ENCODE measurements at places on chromosomes 13 and 19.

GRCh38 chr19:46265217-46265828 is 31.5 kb upstream of the HIF3A start:
- DNase-seq: no peak

- DNase-seq: no peak
These were observed 53.8 kb downstream of the MLLT1 start for GRCh38 chr19:6226012-6226411.

DNA sequence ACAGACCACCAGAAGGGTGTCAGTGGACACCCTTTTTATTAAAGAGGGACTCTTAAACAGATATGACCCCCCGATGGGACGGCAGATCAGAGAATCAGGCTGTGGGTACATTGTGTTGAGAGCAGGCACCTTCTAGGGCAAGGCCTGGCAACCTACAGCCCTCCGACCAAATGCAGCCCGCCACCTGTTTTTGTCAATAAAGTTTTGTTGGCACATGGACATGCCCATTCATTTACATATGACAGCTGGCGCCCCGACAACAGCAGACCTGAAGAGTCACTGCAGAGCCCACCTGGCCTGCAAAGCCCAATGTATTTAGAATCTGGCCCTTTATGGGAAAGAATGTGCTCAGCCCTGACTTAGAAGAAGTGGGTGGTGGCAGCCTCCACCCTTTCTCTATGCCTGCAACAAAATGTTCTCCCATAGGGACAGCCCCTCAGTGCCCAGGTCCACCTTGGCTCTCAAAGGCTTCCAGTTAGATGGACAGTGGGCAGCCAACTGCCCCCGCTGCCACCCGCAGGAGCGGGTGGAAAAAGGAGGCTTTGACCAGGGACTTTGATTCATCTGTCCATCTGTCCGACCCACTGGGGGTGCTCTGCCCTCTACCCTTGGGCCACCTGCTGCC is 184.9 kb downstream of the PTPRS start:
- DNase-seq: no peak

DNA sequence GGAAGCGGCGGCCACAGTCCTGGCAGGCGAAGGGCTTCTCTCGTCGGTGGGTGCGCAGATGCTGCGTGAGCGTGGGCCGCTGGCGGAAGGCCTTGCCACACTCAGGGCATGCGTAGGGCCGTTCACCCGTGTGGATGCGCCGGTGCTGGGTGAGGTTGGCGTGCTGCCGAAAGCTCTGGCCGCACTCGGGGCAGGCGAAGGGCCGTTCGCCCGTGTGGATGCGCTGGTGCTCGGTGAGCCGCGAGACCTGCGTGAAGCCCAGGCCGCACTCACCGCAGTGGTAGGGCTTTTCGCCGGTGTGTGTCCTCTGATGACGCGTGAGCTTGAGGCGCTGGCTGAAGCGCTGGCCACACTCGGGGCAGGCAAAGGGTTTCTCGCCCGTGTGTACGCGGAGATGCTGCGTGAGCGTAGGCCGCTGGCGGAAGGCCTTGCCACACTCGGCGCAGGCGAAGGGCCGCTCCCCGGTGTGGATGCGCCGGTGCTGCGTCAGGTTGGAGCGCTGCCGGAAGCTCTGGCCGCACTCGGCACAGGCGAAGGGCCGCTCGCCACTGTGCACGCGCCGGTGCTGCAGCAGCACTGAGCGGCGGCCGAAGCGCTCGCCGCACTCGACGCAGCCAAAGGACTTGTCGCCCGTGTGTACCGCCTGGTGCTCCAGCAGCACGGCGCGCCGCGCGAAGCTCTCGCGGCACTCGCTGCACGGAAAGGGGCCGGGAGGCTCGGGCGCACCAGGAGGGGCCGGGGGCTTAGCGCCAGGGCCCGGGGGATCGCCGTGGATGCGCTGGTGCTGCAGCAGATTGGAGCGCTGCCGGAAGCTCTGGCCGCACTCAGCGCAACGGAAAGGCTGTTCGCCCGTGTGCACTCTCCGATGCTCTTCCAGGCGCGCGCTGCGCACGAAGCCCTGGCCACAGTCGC is 4.0 kb upstream of the UBE2M start:
- DNase-seq: no peak

DNA sequence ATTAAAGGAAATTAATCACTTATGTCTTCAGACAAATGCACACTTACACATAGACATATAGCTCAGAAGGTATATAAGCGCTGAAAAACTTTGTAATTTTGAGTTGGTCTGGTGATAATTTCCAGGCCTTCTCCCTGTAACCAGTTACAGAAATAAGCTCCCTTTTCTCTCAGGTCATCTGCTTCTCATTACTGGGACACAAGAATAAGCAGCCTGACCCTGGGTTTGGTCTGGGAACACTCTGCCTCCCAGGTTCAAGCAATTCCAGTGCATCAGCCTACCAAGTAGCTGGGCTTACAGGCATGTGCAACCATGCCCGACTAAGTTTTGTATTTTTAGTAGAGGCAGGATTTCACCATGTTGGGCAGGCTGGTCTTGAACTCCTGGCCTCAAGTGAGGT is 274.5 kb downstream of the LMO7 start:
- no peak for DNase-seq

GRCh38 chr19:15893477-15893876 is 4.4 kb downstream of the CYP4F2 start:
- DNase-seq: no peak

DNA sequence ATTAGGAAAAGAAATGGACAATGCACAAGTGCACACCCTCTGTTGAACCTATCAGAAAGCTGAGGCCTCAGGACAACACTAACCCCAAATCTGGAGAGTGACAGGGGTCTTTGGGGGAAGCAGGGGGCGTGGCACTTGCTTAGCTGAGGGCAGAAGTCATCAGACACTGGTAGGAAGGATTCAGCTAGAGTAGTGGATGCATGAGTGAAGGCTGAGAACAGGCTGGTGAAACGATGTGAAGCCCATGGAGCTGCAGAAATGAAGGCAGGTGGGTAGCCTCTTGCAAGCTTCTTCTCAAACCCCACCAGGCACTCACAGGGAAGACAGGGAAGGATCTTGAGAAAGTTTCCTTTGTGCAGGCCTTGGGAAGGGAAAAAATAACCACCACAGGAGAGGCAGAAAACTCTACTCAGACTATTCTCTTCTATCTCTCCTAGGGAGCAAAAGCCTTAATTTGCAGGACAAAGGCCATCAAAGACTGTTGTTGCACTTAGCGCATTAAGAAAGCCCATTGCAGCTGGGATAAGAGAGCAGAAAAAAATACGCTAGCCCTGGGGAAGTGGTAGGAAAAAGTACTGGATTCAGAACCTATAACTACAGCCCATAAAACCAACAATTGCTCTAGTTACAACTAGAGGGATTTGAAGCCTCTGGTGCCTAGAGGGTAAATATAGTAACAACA is 193.3 kb upstream of the ZNF536 start:
- peak; percentile 65 for DNase-seq

GRCh38 chr13:49608651-49609331 is 19.5 kb upstream of the ARL11 start:
- DNase-seq: no peak

- DNase-seq: no peak
These were observed 18.6 kb downstream of the DEDD2 start for GRCh38 chr19:42198676-42199439.

DNA sequence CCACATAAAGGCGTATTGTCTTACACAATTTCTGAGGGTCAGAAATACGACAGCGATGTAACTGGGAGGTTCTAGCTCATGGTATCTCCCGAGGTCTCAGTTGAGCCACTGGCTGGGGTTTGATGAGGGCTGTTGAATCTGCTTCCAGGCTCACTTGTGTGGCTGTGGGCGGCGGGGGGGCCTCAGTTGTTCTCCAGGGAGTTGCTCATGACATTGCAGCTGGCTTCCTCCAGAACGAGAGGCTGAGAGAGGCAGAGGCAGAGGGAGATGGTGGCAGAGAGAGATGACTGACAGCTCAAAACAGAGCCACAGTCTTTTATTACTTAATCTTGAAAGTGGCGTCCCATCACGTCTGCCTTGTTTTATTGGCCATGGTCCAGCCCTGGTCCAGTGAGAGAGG is 6.2 kb upstream of the NLRP5 start:
- no peak for DNase-seq

DNA sequence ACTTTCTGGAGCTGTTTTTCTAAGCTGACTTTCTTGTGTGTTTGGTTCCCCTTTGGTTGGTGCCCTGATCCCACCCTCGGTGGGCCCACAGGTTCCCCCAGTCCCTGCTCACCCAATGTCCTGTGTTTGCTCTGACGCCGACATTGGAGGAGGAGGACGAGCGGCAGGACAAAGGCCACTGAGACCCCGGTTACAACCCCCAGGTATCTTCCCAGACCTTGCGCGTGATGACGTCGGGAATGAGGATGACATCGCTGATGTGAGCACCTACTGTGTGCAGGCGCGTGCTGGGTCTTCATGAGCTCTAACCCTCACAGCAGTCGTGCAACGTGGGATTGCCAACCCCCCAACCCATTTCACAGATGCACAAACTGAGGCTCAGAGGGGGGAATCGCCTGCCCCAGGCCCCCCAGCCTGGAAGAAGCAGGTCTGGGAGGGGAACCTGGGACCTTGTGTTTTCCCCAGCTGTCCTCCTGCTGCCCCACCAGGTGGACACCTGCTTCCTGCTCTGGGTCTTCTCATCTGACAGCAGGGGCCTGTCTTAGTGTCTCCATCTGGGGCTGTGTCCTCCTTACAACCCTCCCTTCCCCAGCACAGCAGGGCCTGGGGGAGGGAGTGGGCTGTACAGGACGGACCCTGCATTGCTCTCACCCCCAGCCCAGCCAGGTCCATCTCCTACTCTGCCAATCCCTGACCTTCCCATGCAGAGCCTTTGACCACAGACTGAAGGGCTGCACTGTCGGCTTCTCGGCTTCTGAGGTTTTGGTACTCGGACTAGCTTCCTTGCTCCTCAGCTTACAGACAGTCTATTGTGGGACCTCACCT is 4.7 kb upstream of the LILRA6 start:
- no peak for DNase-seq

DNA sequence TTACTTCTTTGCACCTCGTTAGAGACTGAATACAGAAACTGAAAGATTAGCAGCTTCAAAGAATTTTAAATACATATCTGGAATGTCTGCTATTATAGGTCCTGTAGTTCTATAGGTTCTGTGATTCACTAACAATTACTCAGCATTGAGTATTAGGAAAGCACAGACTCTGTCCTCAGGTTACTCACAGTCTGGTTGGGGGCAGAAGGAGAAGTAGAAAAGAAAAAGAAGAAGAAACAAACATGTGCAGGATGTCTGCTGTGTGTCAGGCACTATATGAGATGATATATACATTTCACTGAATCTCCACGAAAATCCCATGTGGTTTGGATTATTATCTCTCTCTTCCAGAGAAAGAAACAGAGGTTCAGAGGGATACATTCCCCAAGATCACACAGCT is 40.1 kb downstream of the SERTM1 start:
- DNase-seq: no peak

DNA sequence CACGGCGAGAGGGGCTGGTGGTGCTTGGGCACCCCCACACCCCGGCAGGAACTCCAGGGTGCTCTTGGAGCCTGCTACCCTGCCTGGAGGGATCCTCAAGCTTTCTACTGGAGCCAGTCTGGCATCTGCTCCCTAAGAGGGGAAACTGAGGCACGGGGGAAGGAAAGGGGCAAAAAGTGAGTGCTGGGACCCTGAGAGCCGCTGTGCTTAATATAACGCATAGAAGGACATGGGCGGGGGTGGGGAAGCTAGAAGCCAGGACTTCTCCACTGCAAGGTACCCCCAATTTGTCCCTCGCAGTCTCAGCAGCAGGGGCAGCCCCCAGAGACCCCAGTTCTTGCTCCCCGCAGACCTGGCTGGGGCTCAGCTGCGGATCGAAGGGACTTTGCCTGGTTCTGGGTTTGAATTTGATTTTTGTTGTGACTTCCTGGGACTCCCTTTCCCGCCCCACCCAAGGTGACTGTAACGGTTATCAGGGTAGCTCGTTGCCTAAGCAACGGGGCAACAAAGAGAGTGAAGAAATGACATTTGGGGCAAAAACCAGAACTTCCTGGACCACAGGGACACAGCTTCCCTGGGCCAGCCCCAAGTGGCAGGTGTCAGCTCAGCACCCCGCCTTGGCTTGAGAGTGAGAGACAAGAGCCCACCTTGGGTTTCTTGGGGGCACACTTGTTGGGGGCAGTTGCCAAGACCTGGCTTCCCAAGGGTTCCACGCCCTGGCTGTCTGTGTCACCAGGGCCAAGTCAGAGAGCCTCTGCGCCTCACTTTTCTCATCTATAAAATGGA is 638 bp downstream of the ADGRE5 start:
- DNase-seq: no peak

DNA sequence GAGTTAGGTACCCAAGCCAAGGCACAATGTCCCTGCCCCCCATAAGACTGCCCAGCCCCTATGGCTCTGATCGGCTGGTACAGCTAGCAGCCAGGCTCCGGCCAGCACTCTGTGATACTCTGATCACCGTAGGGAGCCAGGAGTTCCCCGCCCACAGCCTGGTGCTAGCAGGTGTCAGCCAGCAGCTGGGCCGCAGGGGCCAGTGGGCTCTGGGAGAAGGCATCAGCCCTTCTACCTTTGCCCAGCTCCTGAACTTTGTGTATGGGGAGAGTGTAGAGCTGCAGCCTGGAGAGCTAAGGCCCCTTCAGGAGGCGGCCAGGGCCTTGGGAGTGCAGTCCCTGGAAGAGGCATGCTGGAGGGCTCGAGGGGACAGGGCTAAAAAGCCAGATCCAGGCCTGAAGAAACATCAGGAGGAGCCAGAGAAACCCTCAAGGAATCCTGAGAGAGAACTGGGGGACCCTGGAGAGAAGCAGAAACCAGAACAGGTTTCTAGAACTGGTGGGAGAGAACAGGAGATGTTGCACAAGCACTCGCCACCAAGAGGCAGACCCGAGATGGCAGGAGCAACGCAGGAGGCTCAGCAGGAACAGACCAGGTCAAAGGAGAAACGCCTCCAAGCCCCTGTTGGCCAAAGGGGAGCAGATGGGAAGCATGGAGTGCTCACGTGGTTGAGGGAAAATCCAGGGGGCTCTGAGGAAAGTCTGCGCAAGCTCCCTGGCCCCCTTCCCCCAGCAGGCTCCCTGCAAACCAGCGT is 3.0 kb upstream of the KMT2B start:
- no peak for DNase-seq

DNA sequence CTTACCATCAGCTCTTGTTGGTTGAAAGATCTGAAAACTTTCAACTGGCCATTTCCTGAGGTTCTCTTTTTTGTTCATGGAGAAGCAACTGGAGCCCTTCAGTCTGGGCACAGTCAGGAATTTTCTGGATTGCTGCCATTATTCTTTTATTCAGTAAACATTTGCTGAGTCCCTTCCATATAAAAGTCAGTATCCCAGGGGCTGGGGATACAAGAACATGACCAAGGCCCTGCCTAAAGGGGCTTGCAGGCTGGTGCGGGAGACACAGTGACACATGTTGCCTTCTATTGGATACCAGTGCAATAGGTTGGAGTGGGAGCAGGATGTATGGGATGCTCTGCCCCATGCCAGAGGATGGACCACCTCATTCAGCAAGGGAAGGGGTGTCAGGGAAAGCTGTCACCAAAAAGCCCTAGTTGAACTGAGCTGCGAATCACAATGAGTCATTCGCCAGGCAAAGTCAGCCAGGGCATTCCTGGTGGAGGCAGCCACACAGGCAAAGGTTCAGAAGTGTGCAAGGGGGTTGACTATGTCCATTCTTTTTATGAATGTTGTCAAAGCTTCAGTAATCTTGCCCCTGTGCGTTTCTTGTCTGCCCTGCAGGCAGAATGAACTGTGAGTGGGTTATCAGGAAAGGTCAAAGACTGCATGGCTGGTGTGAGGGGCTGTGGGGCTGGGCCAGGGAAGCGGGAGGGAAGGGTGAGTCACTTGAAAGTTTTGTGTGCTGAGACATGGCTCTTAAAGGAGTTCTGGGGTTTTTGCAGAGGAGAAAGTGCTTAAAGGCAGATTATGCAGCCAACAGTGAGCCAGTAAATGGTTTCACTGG is 395.9 kb downstream of the KCNRG start:
- DNase-seq: no peak

Data from vagina (tissue), 2 donors.